ENCODE measurements at places on chromosomes 13 and 19.

- DNase-seq: no peak
These were observed 509.5 kb downstream of the GPC6 start for GRCh38 chr13:93736081-93736480.

DNA sequence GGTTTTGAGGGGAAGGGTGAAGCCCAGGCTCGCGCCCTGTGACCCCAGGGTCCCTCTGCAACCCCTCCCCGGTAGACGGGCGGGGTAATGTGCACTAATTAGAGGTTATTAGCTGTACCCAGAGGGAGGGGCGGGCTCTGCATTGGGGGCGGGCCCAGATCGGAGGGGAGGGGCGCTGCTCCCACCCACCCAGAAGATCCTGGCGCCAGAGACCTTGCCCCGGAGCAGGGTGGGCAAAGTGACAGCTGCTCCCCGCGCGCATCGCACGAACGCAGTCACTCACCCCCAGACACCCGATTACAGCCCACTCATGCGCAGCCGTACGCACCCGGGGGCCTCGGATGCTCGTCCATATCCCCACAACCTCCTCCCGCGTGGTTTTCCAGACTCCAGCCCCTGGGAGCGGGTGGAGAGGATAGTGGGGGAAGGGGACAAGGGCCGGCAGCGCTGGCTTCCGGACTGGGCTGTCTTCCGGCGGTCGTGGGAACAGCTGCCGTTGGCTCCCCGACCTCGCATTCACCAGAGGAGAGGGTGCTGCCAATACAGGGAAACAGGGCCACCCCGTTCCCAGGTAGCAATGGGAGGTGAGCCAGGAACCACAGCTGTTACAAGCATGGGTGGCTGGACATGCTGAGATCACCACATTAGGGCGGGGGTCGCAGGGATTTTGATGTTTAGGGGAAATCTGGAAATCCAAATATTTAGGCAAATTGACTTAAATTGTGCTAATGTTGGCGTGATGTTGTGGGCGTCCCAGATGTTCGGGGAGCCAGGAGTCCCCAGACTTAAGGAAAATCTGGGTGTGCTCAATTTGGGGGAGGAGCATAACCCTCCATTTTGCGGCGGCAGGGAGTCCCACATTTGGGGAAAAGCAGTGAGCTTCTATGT is 2.9 kb upstream of the HOOK2 start:
- DNase-seq: no peak

GRCh38 chr13:28058866-28059613 is 41.3 kb downstream of the FLT3 start:
- no peak for DNase-seq

DNA sequence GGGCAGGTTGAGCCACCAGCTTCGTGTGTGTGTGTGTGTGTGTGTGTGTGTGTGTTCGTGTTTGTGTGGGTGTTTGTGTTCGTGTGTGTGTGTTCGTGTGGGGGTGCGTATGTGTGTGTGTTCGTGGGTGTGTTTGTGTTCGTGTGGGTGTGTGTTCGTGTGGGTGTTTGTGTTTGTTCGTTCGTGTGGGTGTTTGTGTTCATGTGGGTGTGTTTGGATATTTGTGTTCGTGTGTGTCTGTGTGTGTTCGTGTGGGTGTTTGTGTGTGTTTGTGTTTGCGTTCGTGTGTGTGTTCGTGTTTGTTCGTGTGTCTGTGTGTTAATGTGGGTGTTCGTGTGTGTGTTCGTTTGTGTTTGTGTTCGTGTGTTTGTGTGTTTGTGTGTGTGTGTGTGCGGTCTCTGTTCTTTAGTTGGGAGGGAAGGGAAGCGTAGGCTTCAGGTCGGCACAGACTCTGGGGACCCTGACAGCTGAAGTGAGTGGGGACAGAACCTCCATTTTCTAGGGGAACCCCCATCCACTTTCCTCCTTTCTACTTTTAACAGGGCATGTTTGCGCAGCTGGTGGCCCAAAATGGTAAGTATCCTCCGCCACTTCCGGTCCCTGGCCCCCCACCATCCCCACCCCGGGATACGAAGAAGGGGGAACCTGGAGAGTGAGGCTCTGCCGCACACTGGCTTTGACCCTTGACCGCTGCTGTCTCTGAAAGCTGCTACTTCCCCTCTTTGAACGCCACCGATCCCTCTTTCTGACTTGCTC is 1.6 kb downstream of the TNFSF9 start:
- no peak for DNase-seq

- DNase-seq: no peak
These were observed 2.7 kb downstream of the LSR start for GRCh38 chr19:35251456-35251855.

DNA sequence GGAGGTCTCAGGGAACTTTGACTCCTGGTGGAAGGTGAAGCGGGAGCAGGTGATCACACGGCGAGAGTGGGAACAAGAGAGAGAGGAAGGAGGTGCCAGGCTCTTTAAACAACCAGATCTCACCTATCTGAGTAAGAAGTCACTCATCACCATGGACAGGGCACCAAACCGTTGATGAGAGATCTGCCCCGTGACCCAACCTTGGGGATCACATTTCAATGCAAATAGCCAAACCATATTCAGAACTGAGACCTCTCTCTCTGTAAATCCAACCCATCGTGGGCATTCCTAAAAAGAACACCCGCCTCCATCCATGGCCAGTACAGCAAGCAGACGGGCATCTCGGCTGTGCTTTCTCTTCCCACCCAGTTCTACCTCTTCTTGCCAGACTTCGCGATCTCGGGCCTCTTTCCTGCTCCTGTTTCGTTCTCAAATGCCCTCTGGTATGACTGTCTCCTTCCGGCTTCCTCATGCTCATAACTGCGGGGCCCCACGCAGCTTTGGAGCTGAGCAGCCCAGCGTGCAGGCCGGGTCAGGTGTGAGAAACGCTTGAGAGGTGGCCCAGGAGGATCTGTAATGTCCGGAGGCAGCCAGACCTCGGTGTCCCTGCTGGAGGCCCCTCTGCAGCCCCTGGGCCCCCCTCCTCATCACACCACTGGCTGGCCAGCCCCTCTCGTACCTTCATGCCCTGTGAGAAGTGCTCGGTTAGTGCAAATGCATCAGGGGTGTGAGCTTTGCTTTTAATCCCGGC is 97.0 kb upstream of the GPR183 start:
- no peak for DNase-seq

DNA sequence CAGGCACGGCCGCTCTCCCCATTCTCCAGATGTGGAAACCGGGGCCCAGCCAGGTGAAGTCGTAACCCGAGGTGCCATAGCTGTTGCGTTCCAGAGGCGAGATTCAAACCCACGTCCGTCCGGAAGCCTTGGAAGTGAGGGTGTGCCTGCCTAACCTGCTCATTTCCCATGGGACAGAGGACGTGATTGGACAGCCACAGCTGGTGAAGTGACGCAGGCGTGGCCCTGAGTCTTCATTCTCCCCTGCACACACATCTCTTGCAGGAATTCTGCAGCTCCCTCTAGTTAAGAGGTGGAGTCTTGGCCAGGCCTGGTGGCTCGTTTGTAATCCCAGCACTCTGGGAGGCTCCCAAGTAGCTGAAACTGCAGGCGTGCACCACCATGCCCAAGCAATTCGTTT is 16.8 kb downstream of the MEIS3 start:
- no peak for DNase-seq

DNA sequence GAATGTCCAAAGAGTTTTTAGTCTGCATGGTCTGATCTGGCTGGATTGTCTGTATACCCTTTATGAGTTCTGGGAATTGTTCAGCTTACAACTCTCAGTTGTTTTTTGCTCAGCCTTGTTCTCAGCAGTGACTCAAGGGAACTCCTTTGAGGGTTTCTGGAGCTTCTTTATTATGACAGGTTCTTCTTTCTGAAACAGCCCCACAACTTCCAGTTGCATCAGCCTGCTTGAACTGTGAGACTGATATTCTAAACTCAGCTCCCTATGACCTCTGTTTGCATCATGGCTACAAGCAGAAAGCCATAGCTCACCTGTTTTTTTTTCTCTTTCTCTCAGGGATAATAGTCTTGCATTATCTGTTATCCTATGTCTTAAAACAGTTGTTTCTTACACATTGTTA is 85.0 kb downstream of the TDRD3 start:
- no peak for DNase-seq

DNA sequence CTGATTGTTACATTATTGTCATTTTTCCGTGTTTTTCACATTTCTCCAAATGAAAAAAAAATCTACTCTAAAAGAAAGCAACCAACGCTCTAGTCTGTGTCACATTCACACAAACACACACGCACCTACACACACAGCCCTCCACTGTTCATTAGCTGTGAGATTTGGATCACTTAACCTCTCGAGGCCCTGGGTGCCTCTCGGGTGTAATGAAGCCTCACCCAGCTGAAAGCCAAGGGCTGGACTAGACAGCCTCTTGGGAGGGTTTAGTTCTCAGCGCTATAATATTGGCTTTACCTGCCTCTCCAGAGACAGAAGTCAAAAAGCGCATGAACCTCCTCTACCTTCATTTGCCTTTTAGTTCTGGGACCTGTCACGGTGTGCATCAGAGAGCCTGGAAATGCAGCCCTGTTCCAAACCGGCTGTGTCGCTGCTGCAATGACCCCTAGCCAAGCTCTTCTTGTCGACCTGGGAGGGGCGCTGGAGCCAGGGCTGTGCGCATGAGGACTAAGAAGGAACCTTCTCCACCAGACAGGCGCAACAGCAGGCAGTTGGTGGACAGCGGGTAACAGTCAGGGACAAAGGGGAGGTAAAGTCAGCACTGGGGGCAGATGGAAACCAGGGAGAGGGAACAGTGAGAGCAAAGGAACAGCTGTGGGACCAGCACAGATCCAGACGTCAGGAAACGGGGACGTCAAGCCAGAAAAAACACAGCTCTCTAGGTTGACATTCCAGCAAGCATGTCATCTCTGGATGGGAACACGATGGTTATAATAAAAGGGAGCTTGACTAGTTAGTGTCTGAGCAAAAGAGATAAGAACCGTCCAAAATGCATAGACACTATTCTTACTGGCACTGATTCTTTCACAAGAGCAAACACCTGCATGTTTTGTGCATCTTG is 375.9 kb downstream of the EFNB2 start:
- no peak for DNase-seq

DNA sequence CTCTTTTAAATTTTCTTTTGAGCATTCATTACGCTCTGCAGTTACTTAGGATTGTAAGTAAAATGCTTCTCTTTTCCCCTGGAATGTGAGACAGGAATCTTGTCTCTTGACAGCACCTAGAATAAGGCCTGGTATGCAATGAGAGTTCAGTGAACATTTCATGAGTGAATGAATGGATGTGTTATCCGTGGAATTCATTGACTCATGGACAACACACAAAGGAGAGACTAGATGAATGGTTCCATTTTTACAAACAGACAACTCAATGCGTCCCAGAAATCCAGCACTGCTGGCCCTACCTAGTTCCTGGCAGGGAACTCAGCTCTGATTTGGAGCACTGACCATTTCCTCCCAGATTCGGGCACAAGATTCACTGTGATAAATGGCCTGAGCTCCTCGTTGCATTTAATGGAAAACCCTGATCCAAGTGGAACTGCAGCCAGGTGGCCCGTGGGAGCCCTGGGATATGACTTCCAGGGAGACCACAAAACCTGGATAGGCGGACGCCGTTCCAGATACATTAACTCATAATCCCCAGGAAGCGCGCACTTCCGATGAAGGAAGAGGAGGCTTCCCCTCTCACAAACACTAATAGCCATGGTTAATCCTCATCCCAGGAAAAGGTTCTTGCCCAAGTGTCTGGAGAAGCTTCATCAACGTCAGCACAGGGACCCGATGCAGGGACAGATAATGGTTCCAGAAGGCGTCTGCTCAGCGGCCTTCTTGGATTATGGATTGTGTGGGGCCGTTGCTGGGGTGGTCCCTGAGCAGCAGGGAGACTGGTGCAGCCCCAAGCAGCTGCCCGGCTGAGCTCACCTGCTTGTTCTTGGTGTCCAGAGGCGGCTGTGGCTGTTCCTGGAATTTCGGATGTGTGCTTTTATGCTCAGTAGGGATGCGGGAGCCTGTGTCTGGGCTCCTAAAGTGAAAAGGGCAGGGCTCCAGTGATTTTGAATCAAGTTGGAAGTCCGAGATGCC is 211.1 kb upstream of the TSHZ3 start:
- DNase-seq: no peak

- DNase-seq: no peak
These were observed 11.2 kb upstream of the KLF12 start for GRCh38 chr13:74145249-74145975.

DNA sequence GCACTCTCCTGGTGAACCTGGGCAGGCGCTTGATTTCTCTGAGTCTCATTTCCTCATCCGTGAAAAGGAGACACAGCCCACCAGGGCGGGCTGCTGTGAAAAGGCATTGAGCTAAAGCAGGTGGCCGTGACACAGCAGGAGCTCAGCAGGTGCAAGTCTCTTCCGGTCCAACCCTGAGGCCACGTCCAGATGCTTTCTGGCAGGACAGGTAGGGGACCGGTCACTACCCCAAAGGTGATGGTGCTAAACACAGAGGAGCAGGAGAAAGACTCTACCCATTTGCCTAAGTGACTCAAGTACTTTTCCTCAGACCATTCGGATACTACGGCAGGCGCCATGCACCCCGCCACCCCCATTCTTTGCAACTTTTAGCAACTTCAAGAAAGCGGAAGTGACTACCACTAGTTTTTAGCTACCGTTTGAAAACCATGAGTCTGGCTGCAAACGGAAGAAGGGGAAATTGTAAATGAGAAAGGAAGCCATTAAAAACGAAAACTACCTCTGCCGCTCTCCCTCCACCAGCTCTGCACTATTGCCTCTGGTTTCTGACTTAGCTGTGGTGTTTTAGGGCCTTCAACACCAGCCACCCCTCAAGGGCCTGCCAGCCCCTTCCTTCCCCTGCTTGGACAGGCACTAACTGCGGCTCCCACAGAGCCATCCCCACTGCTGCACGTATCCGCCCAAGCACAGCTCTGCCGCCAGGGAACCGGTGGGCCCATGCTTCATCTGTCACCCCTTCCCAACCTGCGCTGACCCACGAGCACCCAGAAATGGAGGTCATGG is 4.8 kb downstream of the PPP6R1 start:
- DNase-seq: peak; percentile 74

- DNase-seq: no peak
These were observed 1.1 kb downstream of the ADAMTS10 start for GRCh38 chr19:8609279-8610040.

GRCh38 chr19:18329035-18329376 is 6.1 kb upstream of the LSM4 start:
- DNase-seq: no peak

GRCh38 chr13:98796798-98797197 is 44.3 kb upstream of the SLC15A1 start:
- DNase-seq: no peak

- no peak for DNase-seq
These were observed 46.1 kb downstream of the OXGR1 start for GRCh38 chr13:96948127-96948526.

DNA sequence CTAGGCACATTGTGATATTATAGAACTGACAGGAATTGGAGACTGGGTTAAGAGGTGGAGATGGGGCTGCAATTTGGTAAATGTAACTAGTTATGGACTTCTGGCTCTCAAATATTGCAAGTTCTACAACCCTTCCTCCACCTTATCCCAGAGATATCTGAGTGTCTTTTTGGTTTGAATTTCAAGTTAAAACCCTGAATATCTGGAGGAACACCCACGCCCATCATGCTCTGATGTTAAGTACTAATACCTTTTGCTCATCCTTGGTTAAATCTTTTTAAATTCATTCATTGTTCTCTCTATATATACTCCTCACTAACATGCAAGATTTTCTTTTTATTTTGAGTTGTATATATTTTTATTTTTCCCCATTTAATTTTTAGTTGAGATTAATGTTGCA is 28.9 kb downstream of the ITGBL1 start:
- no peak for DNase-seq

GRCh38 chr13:66546534-66547379 is 683.4 kb downstream of the PCDH9 start:
- no peak for DNase-seq

Measured in GM19239 (cell line).